MG63 (cell line): ENCODE measurements at places on chromosomes 7 and 10. TPM values are rescaled to one million over a fixed set of nuclear protein-coding genes. Genes with fewer than 3 reads are reported as not detected.

Gene ZFAND2A
- 49.9 and 71.8 TPM in 2 replicates for total RNA-seq

Gene KLF14
- total RNA-seq, result not detected in 2 replicates

GRCh38 chr7:11485636-11486035 lies 346.4 kb downstream of the THSD7A start:
- DNase-seq, result no peak

Gene DBF4
- 20.5 and 20.9 TPM in 2 replicates for total RNA-seq

- DNase-seq, result no peak
Observed at GRCh38 chr7:141431711-141432110, 119.5 kb upstream of the AGK start.

- DNase-seq, result no peak
Observed at GRCh38 chr10:15144788-15145187, 23.7 kb downstream of the NMT2 start.

- peak; percentile 92 for DNase-seq
Observed at GRCh38 chr10:33661580-33662336, 327.3 kb upstream of the NRP1 start.
